ENCODE measurements at places on chromosomes 11 and 22.

DNA sequence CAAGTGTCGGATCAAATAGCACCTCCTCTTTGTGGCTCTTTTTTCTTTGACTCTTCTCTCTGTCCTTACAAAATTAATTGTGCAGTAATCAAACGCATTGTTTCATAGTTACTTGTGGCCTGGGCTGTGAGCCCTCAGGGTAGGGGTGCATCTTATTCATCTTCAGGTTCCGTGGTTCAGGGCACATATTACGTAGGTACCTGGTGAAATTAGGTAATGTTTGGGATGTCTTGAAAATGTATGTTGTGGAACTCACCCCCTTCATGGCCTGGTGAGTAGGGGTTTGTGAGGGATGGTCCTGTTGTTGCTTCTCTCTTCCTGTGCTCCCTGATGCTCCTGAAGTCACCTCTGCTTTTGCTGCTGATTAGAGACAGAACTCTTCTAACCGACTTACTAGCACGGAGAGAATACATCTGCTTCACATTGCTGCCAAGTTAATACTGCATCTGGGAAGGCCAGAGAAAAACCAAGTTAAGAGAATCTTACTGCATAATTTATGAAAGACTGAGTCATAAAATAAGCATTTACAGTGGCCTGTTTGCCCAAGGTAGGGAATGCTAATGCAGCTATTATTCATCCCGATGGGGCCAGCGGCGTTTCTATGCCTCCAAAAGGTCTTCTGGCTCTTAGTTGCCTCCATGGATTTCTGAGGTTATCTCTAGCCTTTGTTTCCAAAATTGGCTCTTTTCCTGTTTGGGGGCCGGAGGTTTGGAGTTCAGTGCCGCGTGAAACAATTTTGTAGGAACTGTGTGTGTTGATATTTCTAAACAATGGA is 66.9 kb downstream of the TBC1D22A start:
- no peak for DNase-seq

DNA sequence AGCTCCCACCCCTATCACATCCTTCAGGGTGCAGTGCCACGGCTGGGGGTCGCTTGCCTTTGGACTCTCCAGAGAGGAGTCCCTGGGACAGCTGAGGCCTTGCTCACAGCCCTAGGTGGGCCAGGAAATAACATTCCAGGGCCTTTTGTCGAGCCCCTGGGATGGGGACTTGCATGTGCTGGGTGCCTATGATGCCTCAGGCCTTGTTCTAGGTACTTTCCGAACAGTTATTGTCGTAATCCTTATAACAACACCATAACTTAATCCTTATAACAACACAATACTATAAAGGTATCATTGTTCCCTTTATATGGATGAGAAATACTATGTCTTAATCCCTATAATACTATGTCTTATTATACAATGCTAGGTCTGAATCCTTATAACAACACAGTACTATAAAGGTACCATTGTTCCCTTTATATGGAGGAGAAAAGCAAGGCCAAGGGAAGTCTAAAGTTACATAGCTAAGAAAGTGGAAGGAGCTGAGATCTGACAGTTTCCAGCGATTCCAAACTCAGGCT is 236.5 kb downstream of the ST3GAL4 start:
- DNase-seq = no peak

GRCh38 chr11:128717516-128717915 is 23.6 kb downstream of the FLI1 start:
- no peak for DNase-seq

DNA sequence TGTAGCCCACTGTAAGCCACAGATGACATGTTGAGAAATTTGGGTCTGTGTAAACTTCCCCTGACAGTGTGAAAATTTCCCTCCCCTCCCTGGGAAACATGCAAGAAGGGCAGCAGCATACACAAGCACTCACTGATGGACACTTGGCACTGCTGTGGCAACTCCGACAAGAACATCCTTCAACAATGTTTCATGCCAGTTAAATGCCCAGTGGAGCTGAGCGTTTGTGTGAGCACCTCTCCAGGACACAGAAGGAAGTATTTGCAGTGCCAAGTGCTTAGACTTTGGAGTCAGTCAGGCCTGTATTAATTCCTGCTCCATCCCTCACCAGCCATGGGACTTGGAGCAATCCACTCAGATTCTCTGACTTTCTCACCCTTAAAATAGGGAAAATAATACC is 17.7 kb downstream of the C11orf87 start:
- DNase-seq = no peak

DNA sequence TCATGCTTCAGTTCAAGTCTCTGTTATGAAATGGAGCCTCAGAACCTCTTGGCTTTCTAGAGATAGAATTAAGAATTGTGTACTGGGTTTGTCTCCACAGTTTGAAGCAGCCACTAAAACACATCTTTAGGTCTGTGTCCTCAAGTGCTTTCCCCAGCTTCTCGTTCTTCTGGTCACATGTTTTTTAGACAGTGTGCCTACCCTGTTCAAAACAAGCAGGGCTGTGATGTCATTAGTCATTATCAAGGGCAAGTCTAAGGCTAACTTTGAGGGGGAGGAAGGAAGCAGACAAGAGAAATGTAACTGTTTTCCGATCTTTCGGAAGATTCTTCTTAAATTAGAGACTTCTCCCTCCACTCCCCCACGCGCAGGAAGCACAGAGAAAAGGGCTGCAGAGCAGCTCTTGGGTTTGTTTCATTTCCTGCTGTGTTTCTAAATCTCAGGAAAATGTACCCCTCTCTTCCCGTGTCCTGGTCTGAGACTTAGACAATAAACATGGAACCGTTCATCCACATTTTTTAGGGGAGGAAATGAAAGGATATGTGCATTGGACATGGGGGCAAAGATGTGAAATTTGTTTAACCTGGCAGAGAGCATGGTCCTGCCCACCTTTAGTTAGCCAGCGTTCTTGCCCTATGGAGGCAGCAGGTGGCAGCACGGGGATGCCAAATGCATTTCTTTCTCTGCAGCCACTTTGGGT is 3.1 kb downstream of the AKIP1 start:
- peak; percentile 58 for DNase-seq

DNA sequence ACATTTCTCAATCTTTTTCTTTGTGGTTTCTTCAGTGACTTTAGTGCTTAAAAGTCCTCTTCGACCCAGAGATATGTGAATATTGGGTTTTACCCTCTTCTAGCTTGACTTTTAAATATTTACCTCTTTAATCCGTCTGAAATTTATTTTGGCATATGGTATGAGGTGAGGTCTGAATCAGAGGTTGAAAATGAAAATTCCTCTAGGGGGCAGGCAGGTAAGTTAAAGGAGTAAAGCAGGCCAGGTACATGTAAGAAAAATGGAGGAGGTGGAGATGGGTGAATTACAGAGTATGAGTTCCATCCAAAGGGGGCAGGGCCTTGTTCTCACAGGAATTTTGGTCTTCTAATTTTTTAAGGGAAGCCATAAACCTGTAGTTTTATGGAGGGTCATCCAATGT is 263.8 kb upstream of the NARS2 start:
- DNase-seq = no peak

- DNase-seq = no peak
Measured at GRCh38 chr22:43402128-43402527, 9.7 kb upstream of the MPPED1 start.

DNA sequence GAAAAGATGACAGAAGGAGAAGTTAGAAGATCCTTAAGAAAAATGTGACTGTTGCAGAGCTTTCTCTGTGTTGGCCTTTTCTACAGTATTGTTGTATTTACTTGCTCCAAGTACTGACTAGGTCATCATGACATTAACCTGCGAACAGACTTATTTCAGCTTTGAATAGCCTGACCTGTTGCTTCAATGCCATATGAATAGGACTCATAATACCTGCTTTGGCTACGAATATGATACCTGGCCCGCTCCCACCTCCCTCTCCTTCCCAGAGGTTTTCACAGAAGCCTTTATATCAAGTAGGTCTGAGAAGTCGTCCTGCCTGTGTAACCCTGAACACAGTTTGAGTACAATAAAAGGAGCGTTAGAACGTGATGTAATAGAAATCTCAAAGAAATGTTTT is 169.6 kb upstream of the PGR start:
- no peak for DNase-seq

DNA sequence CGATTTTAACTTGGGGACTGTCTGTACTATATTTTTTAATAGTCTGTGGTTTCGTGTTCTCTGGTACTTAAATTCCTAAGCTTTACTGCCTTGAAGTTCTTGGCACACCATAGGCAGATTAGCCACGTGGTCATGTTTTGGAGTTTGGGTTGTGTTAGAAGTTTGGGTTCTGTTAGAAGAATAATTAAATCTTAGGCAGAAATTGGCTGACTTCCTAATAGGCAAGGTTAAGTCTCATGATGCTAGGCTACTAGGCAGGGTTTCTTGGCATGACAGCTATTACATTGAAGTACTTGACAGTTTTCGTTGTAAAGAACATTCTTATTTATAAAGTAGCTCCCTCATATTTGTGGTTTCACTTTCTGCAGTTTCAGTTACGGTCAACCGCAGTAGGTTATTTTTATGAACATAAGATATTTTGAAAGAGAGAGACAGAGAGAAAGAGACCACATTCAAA is 30.0 kb upstream of the MMP7 start:
- DNase-seq = no peak

DNA sequence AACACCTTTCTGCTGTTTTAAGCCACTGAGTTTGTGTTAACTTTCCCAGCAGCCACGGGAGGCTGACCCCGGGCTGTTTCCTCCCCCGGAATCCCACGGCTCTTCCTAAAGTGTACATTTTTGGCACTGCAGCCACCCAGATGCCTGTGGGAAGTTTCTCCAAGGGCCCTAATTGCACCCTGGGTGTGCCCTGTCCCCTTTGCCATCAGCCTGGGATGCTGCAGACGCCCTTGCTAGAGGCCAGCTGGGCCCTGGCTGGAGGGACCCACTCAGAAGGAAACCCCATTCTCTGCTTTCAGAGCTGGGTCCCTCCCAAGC is 883.3 kb downstream of the BRD1 start:
- no peak for DNase-seq

GRCh38 chr22:34475886-34476285 is 555.6 kb upstream of the LARGE1 start:
- DNase-seq = no peak

- peak; percentile 48 for DNase-seq
Measured at GRCh38 chr11:119115484-119116234, 5.7 kb upstream of the HINFP start.

- DNase-seq = no peak
Measured at GRCh38 chr22:20423906-20424551, 13.6 kb downstream of the SCARF2 start.

GRCh38 chr11:111426617-111427016 is 47.5 kb upstream of the POU2AF1 start:
- DNase-seq = no peak

DNA sequence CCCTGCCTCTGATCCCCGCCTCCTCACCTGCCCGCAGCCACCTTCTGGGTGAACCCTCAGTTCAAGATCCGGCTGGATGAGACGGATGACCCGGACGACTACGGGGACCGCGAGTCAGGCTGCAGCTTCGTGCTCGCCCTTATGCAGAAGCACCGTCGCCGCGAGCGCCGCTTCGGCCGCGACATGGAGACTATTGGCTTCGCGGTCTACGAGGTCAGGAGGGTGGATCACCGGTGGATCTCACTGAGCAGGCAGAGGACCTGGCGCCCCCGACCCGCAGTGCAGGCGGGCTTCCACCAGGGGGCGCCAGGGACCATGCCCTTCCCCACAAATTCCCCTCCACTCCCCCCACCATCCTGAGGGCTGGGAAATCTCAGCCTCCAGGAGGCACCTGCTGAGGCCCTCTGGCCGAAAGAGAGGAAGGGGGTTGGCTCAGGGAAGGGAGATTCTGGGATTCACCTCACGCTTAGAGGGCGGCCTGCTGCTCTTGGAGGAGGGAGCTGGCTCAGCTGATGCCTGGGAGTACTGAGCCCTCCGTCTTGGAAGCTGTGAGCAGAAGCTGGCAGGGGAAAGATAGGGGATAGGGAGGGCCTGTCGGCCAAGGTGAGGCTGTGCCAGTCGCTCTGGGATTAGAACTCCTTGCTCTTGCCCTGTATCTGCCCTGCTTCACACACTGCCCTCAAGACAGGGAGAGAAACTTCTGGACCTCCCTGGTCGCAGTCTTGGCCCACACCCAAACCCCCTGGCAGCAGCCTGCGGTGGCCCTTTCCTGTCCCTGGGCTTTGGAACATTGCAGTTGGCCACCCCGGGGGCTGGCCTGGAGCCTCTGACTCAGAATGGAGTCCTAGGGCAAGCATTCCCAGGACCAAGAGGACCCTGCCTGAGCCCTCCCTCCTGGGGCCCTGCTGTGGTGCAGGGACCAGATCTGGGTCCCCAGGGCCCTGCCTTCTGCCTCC is 23.2 kb downstream of the CAPN1 start:
- peak; percentile 48 for DNase-seq
